ENCODE measurements at places on chromosomes 6 and 20. TPM values are rescaled to one million over a fixed set of nuclear protein-coding genes. Genes with fewer than 3 reads are reported as not detected.

GRCh38 chr20:61234224-61234890 is 17.7 kb upstream of the CDH4 start:
- DNase-seq = no peak

GRCh38 chr6:31203345-31203979 is 33.0 kb upstream of the POU5F1 start:
- no peak for DNase-seq

- peak; percentile 9 for DNase-seq
Measured at GRCh38 chr6:110053395-110054240, 75.5 kb downstream of the GPR6 start.

- DNase-seq = no peak
Measured at GRCh38 chr6:125979101-125979500, 7.2 kb upstream of the TRMT11 start.

OPN5 gene
- polyA plus RNA-seq = not detected

DNA sequence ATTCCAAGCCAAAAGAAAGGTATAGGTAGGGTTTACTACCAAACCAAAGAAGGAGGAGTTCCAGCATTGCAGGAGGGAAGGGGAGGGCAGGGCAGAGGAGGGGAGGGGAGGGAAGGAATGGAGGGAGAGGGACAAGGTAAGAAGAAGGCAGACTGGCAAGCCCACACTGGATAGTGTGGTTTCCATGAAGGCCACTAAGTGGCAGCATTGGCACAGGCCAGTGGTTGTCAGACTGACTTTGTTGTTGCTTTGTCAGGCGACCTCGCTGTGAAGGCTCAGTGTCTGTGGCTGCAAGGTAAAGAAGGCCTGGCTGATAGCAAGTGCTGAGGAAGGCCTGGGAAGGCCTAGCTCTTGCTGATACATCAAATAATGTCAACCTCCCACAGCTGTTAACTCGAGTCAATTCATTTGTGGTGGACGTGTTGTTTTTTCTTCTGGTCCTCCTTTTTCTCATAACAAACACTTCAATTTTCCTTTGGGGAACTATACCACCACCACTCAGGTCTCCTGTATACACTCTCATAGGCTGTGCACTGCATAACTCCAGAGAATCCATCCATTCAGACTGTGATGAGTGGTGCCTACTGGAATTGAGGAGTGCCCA is 7.7 kb upstream of the ZNF334 start:
- peak; percentile 9 for DNase-seq

SPATS1 gene
- polyA plus RNA-seq = not detected
